Endodermal cell (in vitro differentiated cells): ENCODE measurements at places on chromosomes 13 and 19. TPM values are rescaled to one million over a fixed set of nuclear protein-coding genes. Genes with fewer than 3 reads are reported as not detected.

The CEACAM8 gene
- not detected in 2 replicates for total RNA-seq

The KRI1 gene
- 37.7 and 45.2 TPM in 2 replicates for total RNA-seq

The VSTM2B gene
- 0.18 TPM in 1 of 2 replicates, not detected in the other for total RNA-seq

DNA sequence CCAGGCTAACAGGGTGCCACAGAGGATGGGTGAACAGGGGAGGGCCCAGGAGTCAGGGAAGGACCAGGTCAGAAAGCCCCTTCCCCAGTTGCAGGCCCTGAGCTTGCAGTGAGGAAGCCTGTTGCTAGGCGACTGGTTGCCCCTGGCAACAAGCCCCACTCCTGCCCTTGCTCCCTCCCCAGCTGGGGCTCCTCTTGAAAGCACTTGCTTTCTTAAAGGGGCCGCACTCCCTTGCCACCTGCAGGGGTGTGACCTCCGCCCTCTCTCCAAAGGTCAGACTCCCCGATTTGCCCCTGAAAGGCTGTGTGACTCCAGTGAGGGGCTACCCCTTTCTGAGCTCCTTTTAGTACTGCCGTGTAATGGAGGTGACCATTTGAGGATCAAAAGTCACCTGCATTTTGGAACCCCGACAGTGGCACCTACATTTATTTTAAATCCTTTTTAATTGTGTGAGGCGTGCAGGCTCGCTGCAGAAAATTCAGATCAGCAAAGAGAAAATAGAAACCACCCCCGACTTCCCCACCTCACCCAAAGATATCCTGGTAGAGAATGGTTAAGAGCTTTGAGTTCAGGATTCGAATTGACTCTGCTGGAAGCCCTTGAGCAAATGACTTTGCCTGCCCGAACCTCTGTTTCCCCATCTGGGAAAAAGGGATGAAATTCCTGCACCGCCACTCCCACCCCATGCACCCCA, 4.8 kb downstream of the FCHO1 start:
- peak; percentile 90 for DNase-seq

DNA sequence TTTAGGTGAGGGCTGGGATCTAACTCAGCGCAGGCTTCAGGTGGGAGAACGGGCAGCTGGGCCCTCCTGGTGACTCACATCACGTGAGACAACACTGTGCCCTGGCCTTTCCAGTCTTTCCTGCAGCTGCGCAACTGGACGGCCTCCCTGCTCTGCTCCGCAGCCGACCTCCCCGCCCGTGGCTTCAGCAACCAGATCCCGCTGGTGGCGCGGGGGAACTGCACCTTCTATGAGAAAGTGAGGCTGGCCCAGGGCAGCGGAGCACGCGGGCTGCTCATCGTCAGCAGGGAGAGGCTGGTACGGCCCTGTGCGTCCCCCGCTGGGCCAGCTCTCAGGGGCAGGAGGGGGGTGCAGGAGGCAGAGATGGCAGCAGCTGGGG, 8.8 kb downstream of the SPPL2B start:
- DNase-seq = peak; percentile 86

GRCh38 chr19:38674388-38675171, 27.1 kb downstream of the ACTN4 start:
- DNase-seq = no peak

DNA sequence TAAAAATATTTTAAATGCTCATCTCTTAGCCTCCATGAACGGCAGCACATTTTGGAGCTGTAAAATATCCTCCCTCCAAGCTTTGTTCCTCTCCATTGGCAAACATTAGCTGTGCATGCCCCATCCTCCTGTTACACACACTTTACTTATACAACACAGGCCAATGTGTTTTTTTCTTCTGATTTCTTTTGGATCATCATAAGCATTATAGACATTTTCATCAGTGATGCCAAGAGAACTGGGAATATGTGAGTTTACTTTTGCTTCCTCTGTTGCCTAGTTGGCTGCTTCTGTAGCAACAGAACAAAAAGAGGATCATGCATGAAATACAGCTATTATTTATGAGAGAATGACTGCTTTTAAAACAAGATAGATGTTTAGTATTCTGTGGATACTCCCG, 142.6 kb downstream of the PCDH9 start:
- DNase-seq = no peak

DNA sequence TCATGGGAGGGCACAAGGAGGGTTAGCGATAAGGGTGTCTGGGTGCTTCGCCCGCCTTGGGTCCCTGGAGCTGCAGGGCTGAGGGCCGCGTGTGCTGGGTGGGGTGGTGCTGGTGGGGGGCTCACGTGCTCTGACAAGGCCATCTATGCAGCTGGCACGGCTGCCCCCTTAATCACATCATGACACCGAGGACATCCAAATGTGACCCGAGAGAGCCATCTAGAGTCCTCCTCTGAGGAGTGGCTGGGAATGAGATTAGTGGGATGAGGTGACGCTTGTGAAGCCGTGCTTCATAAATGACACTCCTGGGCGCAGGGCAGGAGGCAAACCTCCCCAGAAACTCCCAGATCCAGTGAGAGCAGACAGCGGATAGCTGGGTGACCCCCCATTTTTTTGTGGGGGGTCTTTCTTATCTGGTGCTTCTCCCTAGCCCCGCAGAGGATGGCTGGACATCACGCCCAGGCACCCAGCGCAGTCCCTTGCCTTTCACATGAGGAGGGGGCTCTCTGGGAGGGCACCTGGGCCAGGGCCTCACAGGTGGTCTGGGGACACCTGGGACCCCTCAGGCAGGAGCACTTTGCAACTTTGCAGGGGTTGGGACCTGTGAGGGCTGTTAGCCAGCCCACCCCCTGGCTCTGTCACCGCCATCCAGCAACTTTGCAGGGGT, 6.6 kb downstream of the FZR1 start:
- DNase-seq = no peak
